ENCODE measurements at places on chromosomes 16 and 17.
A peak's percentile ranks its signal among the peaks of the same experiment; 100 is the strongest.

- no peak for DNase-seq
Measured at GRCh38 chr17:45231481-45232116, 9.9 kb downstream of the FMNL1 start.

DNA sequence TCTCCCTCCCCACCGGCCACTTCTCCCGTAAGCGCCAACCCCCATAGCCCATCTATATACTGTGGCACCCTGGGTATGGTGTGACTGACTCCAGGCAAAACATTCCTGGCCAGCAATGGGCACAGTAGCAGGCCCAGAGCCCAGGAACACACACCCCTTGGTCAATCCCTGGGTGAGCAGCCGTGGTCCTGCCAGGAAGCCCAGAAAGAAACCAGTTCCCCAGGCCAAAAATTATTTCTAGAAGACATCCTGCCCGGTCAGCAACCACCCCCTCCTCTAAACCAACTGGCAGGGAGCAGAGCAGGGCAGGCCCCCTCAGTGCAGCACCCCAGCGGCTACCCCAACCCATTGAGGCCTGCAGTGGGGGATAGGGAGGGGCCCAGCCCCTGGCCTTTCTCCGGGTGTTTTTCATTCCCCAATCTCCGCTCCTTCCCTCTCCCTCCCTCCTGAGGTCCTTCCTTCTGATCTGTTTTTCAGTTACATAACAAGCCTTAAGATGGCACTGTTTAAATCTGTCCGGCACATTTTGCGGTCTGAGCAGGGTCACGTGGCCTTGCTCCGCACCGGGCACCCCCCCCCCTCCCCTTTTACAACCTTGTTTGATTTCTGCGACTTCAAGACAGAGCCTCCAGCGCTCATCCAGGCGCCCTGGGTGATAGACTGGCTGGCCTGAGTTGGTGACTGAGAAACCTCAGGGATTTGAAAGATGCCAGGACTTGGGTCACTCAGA, 2.0 kb downstream of the NPTX1 start:
- DNase-seq, result peak; percentile 34

- DNase-seq, result no peak
Measured at GRCh38 chr16:27053996-27054395, 12.7 kb upstream of the C16orf82 start.

GRCh38 chr17:45722161-45722560, 62.0 kb upstream of the CRHR1 start:
- no peak for DNase-seq

GRCh38 chr17:14843086-14843795, 421.9 kb downstream of the PMP22 start:
- DNase-seq, result no peak

DNA sequence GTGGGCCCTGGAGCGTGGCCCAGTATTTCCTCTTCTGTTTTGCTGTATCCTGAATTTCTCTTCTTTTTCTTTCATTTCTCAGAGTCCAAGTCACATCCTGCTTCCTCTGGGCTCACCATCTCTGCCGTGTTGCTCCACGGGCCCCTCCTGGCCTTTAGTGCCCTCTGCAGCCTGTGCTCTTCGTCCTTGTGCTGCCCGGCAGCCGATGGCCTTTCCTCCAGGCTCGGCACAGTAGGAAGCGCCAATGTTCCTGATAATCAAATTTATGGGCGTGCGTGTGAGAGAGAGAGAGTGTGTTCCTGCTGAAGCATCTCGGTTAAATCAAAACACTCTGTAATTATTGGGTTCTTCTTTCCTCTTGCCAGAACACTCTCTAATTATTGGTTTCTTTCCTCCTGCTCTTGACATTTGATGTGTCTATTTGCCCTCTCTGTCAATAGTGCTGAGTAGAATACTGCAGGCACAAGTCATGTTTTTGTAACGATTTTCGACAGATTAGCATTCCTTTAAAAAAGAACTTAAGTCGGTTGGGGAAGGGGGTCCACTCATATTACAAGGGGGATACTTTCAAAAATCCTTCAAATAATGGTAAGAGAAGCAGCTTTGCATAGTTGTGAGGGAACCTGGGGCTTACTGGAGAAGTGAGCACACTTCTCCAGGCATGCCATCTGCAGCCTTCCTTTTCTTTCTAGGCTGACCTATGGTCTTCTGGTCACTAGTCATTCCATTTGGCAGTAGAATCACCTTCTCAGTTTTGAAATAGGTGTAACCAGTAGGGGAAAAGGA, 126.6 kb downstream of the RPTOR start:
- DNase-seq, result no peak

GRCh38 chr17:77353684-77354419, 213.1 kb downstream of the SEC14L1 start:
- DNase-seq, result peak; percentile 48

DNA sequence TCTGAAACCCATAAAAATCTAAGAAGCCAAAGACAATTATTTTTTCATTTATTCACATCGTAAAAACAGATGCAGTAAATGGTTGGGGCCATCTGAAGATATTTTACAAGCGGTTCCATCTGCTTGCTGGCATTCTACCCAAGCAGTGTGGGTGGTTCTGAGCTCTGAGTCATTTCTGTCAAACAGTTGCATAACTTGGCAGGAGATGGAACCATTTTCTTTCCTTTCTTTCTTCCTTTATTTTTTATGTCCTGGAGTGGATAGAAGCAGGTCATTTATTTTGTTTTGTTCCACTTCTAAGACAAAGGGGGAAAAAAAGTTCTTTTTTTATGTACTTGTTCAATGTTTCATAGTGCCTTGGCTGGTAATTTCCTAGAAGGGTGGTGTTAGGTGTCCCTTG, 1151.9 kb upstream of the GOT2 start:
- DNase-seq, result peak; percentile 41

GRCh38 chr17:42780851-42781638, 635 bp downstream of the WNK4 start:
- DNase-seq, result peak; percentile 17

GRCh38 chr17:73785958-73786743, 141.9 kb upstream of the SDK2 start:
- DNase-seq, result no peak
